EH (cell line): ENCODE measurements at places on chromosomes 16 and 17.
A peak's percentile ranks its signal among the peaks of the same experiment; 100 is the strongest.

DNA sequence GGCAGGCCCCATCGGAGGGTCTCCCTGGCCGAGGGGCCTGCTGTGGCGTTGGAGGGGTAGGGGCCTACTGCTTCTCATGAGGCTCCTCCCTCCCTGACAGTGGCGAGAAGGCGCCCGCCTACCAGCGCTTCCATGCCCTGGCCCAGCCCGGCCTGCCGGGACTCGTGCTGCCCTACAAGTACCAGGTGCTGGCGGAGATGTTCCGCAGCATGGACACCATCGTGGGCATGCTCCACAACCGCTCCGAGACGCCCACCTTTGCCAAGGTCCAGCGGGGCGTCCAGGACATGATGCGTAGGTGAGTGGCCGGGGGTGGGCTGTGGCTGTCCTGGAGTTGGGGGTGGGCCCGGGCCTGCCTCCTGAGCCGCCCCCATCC lies 1.7 kb downstream of the CDT1 start:
- DNase-seq: no peak

DNA sequence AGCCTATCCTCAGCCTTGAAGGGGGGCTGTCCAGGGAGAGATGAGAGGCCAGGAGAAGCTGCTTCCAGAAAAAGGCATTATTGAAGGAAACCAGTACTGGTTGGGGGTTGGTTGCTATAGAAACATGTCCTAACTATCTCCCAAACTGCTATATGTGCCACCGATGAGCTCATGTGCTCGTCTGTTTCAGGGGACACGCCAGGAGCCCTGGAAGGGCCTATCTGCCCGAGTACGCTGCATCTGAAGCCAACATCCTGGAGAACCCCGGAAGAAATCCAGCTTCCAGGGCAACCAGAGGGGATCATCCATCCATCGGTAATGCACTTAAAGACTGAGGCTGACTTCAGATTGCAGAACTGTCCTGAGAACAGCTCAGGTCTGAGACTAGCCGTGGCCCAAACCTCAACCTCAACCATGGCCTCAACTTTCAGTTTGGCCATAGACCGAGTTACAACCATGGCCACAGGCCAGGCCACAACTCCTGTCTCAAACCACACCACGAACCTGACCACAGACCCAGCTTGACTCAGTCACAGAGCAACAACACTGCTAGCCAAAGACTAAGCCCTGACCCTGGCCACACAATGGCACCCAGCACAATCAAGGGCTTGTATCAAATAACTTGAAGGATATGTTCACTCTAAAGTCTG lies 10.2 kb downstream of the PITPNM3 start:
- peak; percentile 41 for DNase-seq

DNA sequence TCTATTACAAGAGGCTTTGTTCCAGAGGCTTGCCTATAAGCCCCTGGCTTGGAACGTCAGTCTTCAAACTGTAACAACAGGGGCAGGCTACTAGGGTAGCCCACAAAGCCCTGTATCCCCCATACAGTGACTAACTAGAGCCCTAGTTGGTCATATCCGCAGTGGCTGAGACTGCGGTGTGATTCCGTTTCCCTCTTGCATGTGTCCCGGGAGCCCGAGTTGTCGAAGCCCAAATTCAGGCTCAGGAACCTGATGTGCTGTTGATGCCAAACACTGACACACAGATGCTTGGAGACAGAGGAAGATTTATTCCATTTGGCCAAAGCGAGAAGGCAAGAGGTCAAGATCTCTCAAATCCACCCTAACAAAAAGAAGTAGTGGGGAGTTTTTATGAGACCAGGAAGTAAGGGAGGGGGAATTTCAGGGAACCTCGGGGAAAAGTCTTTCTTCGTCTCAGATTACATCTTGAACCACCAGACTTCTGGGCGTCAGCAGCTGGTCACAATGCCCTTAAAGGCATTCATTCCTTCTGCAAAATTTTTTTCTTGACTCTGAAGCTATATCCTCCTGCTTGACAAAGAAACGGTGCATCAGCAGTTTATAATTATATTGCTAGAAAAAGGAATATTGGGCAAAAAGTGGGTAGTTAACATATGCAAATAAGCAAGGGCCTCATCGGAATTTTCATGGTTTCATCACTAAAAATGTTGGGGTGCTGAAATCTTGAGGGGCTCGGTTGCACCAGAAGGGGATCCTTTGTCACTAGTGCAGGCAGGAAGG lies 879 bp downstream of the SLFN5 start:
- DNase-seq: peak; percentile 87

- DNase-seq: peak; percentile 36
Observed at GRCh38 chr17:76556765-76557367, 17.0 kb downstream of the PRCD start.

- no peak for DNase-seq
Observed at GRCh38 chr17:50046667-50047066, 9.2 kb upstream of the ITGA3 start.

- DNase-seq: no peak
Observed at GRCh38 chr17:10956821-10957220, 118.9 kb upstream of the PIRT start.

GRCh38 chr16:12028288-12028619 lies 51.7 kb downstream of the SNX29 start:
- DNase-seq: no peak

- DNase-seq: no peak
Observed at GRCh38 chr16:86730597-86730996, 152.2 kb downstream of the FOXL1 start.

DNA sequence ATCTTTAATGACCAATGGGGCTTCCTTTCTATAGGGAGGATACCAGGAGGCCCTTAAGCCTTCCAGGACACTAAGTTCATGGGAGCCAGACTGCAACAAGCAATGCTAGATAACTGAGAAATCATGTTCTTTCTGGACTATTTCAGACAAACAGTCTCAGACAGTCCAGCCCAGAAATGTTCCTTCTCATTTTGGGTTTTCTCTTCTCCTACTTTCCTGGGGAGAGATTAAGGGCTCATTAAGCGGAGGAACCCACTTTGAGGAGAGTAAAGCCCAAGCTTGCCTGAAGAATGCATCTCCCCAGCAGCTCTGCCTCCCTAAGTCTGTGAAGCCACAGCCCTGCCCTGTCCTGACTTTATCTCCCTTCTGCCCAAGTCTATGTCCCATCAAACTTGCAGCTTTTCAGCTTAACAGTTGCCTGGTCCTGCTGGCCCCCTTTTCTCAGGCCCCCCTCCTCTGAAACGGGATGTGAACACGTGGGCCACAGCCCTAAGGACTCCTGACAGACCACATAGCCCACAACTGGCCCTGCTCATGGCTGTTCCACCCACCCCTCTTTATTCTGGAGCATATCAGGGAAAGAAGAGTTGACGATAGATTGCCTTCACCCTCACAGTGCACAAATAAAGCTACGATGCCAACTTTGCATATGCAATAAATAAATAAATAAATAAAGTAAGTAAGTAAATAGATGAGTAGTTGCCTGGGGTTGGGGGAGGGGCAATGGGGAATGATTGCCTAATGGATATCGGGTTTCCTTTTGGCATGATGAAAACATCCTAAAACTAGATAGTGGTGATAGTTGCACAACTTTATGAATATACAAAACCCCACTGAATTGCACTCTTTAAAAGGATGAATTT lies 111.0 kb downstream of the N4BP1 start:
- DNase-seq: peak; percentile 80

- peak; percentile 86 for DNase-seq
Observed at GRCh38 chr17:57440522-57441269, 184.4 kb downstream of the MSI2 start.

DNA sequence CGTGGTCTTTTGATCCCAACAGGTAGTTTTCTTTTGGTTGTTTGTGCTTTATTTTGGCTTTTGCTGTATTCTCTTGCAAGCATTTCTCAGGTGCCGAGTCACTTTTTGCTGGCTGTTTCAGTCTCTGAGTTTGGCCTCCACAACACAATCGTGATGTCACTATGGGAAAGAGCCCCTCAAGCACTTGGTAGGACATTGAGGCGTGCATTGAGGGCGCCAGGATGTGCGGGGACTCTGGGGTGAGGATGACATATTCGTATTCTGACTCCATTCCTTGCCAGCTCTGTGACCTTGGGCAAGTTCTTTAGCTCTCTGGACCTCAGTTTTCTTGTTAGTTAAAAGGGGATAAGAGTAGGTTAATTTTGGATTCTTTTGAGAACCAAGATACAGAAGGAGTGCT lies 13.0 kb downstream of the KSR1 start:
- DNase-seq: no peak

- DNase-seq: no peak
Observed at GRCh38 chr16:52545222-52545897, 1.6 kb downstream of the TOX3 start.

DNA sequence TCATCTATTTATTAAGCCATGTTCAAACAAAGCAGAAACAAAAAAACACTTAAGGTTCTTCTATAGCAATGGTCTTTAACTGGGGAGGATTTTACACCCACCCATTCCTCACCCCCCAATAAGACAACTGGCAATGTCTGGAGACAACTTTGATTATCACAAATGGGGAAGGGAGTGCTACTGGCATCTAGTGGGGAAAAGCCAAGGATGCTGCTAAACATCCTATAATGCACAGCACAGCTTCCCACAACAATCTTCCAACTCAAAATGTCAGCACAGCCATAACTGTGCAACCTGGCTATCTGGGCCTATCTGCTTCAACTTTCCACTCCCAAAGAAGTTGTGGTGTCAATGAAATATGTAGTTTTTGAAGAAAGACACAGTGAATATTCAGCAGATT lies 1044.4 kb downstream of the CDH8 start:
- DNase-seq: no peak

DNA sequence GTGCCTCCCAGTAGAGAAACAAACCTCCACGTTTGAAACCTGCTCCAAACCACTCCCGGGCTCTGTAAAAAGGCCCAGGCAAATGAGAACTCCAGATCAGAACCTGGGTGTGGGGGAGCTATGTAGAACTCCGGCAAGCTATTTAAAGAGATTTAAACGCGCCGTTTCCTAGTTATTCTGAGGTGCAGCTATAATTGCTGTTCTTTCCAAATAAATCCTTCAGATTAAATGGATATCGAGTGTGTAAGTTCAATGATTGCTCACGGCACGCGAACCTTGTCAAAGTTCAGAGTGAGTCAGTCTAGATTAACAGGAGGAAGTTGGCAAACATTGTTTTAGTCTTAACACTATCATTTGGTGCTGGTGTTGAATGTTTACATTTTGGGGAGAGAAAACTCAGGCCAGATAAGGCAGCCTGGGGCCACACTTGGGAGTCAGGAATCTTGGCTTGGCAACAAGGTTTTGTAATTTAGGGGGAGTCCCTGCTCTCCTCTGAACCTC lies 92.9 kb upstream of the SALL1 start:
- DNase-seq: no peak

DNA sequence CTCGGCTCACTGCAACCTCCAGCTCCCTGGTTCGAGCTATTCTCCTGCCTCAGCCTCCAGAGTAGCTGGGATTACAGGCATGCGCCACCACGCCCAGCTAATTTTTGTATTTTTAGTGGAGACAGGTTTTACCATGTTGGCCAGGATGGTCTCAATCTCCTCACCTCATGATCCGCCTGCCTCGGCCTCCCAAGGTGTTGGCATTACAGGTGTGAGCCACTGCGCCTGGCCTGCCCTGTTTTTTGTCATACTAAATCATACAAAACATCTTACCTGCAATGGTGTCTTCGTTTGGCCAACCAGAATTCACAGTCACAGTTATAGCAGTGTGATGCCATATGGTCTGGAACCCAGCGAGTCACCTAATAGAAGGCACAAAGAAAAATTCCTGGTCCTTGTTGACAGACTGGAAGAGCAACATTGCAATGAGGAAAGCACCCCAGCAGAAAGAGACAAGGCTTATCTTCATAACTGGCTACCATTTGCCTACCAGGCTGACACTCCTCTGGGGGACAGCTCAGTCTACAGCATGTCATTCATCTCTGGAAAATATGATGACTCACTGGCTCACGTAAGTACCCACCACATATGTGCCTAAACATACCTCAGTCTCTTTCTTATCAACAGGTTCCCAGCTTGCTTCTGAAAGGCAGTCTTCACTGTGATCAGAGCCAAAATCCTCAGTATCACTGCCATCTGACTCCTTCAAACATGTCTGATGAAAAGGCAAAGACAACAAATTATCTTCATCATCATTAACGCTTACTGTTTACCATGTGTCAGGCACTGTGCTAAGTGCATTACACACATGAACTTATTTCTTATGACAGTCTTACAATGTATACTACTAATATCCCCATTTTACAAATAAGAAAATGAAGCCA lies 4.3 kb upstream of the HSF5 start:
- no peak for DNase-seq

- DNase-seq: no peak
Observed at GRCh38 chr16:19188406-19188805, 20.4 kb downstream of the SYT17 start.

DNA sequence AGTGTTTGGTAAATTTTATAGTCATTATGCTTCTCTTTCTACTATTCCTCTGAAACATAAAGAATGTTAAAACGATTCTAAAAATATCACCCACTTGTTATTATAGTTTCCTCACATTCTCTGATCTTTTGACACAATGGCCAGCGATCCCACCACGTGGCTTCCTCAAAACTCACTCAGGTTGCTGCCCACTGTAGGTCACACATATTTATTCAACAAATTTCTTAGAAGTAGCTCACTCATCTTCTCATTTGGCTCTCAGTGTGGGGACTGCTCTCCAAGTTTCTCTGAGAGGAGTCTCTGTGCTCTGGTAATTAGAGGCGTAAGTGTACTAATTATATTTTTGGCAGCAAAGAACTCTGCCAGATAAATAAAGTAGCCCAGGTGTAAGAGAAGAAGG lies 465.4 kb downstream of the CDH11 start:
- DNase-seq: peak; percentile 6

GRCh38 chr17:31673076-31673475 lies 186.0 kb downstream of the COPRS start:
- no peak for DNase-seq

- no peak for DNase-seq
Observed at GRCh38 chr17:65694601-65695000, 133.2 kb upstream of the AXIN2 start.

DNA sequence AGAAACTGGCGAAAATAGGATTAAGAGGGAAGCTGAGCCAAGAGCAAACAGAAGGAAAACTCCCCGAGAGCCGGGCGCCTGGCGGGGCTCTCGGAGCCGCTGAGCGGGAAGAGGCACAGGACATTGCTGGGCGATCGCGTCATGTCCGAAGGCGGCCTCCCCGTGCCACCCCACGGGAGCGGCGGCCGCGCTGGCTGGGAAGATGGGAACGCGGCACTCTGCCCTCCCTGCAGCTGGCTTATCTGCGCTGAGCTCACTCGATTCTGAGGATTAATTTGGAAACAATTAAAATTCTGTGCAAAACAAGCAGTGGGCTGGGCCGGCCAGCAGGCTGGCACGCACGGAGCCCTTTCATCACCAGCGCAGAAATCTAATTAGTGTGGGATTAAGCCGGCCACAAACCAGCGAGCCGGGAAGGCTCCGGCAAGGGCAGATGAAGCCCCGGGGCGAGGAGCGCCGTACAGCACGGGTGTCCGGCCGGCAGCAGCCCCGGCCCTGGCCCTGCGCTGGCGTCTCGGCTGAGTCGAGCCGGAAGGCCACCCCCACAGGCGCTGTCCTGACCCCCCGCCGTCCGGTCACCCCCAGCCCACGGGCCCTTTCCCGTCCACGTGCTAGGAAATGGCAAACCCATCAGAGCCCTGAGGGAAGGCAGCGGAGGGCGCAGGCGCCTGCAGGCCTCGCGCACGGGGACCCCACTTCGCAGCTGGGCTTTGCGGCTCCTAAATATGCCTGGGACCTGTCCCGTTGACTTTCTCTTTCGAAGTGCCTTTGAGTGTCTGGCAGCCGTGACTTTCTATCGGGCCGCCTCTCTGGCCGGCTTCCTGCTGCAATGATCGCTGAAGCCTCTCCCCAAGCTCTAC lies 37.9 kb downstream of the SOX8 start:
- DNase-seq: peak; percentile 76

GRCh38 chr16:48892893-48893292 lies 282.9 kb upstream of the N4BP1 start:
- no peak for DNase-seq
